ENCODE measurements at places on chromosomes 3 and 15.

- H3K27me3 ChIP-seq = peaks cover 90% of the 10 kb centered on the region
- H3K4me3 ChIP-seq = no peak overlapping the region
- H3K27ac ChIP-seq = no peak overlapping the region
Measured at GRCh38 chr3:72006631-72007556, 221.9 kb upstream of the PROK2 start.

DNA sequence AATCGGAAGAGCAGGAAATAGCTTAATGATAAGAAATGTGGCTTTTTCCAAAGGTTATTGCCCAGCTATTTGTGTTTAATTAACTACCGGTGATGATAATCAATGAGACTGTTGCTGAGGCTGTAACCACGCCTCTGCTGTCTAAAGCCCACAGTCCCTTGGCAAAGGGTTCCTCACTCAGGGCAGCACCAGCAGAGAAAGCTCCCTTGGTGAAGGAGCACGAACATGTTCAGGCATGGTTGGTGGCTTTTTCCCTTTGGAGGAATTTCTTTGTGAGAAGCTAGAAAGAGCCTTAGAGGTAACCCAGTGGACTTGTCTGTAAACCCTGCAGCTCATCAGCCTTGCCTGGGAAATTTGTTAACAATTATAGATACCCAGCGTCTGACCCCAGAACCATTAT, 7.5 kb upstream of the ST6GAL1 start:
- DNase-seq = no peak
- H3K4me1 ChIP-seq = no peaks in the 10 kb centered on the region
- no peak overlapping the region for H3K4me3 ChIP-seq
- H3K27ac ChIP-seq = no peak overlapping the region
- H3K27me3 ChIP-seq = peaks cover 35% of the 10 kb centered on the region

- no peak for DNase-seq
- H3K27me3 ChIP-seq = no peaks in the 10 kb centered on the region
- no peaks in the 10 kb centered on the region for H3K4me1 ChIP-seq
- H3K27ac ChIP-seq = no peak overlapping the region
- H3K4me3 ChIP-seq = no peak overlapping the region
Measured at GRCh38 chr3:98032265-98032664, 2.9 kb downstream of the GABRR3 start.

DNA sequence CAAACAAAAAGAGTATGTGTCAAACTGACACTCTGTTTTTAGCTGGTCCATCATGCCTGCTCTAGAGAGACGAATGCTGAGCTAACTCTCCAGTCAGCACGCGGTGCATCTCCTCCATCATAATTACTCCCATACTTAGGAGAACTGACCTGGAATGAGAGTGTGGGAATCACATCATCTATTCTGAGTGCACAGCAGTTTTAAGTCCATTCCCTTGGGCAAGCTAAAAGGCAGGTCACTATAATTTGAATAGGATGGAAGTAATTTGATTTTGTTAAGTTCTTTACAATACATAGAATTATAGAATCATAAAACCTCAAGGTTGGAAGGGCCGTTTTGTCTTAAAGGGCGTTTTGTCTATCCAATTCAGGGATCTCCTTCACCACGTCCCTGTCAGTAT, 251.6 kb downstream of the XXYLT1 start:
- H3K36me3 ChIP-seq = no peaks in the 10 kb centered on the region
- H3K4me1 ChIP-seq = peaks cover 10% of the 10 kb centered on the region
- H3K27me3 ChIP-seq = peaks cover 72% of the 10 kb centered on the region
- DNase-seq = no peak
- no peak overlapping the region for H3K4me3 ChIP-seq

GRCh38 chr15:39181056-39181747, 399.7 kb upstream of the THBS1 start:
- peak overlapping the region; percentile 60 for H3K27ac ChIP-seq
- DNase-seq = no peak
- H3K27me3 ChIP-seq = no peaks in the 10 kb centered on the region
- no peaks in the 10 kb centered on the region for H3K36me3 ChIP-seq

DNA sequence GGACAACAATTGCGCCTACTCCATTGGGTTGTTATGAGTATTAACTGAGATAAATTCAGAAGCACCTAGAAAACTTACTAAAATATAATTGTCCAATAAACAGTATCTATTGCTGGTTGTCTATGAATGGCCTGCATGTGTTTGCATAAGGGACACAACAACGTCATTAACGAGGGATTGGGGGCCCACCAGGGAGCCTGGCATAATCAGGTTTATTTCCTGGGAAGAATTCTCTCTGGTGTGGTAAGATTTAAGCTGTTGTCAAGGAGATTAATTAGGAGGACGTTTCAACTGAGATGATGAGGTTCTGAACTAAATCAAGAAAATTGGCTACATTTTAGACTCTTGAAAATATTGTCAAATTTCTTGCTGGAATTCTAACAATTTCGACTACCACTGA, 176.1 kb upstream of the CDIN1 start:
- H3K27ac ChIP-seq = no peak overlapping the region
- no peak overlapping the region for H3K4me3 ChIP-seq
- H3K4me1 ChIP-seq = no peaks in the 10 kb centered on the region
- H3K27me3 ChIP-seq = no peaks in the 10 kb centered on the region
- DNase-seq = no peak

DNA sequence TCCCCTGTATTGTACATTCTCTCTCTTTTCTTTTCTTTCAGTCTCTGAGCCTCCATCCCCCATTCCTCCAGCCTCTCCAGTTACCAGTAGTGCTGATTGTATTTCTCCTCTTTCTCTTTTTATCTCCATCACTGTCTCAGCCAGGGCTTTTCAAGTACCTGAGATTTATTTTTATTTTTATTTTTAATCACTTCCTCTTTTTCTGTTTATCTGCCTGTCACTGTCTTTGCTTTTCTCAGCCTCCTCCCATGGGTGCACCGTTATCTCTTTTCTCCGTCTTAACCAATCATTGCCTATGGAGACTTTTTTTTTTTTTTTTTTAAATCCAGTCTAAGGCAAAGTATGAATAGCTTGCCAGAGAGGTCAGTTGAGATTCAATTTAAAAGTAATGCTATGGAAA, 359.3 kb downstream of the GAP43 start:
- DNase-seq = no peak
- H3K4me1 ChIP-seq = no peaks in the 10 kb centered on the region
- no peaks in the 10 kb centered on the region for H3K36me3 ChIP-seq
- no peak overlapping the region for H3K4me3 ChIP-seq
- H3K27ac ChIP-seq = no peak overlapping the region

DNA sequence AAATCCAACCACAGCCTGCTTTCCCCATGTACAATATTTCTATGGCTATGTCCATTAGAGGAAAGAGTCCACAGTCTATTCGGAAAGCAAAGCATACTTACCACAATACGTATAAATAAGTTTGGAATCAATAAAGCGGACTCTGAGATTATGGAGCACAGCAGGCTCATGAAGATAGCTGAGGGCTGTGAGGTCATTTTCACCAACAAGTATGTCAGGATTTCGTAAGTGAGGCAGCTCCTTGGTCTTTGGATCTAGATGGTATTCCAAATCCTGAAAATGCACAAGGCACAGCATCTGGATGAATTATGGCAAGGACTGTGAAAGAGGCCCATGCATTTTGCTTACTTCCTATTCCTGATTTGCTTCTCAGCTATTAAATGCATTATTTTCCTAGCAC, 100.4 kb downstream of the MYO5A start:
- H3K36me3 ChIP-seq = no peaks in the 10 kb centered on the region
- H3K27ac ChIP-seq = no peak overlapping the region
- H3K27me3 ChIP-seq = no peaks in the 10 kb centered on the region
- no peaks in the 10 kb centered on the region for H3K4me1 ChIP-seq

DNA sequence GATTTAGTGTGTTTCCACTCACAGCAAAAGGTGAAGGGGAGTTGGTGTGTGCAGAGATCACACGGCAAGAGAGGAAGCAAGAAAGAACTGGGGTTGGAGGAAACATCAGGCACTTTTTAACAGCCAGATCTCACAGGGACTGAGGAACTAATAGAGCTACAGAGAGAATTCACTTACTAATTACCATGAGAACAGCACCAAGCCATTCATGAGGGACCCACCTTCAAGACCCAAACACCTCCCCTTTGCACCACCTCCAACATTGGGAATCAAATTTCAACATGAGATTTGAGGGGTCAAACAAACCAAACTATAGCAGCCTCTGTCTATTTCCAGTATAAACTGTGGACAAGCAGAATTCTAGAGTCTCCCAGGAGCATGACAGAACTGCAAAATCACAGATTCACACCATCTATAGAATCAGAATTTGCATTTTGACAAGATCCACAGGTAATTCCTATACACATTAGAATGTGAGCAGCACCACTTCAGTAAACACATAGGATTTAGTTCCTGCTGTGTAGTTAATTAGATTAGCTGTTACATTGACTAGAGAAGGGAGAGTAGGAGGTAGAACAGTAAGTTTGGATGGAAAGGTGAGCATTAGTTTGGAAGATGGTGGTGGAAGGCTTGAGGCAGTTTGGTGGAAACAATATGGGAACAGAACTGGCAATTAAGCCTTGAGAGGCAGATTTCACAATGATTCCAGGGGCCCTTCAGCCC, 311.7 kb downstream of the NSUN3 start:
- DNase-seq = no peak
- no peaks in the 10 kb centered on the region for H3K27me3 ChIP-seq
- no peaks in the 10 kb centered on the region for H3K4me1 ChIP-seq
- H3K27ac ChIP-seq = no peak overlapping the region
- no peak overlapping the region for H3K4me3 ChIP-seq
- no peaks in the 10 kb centered on the region for H3K36me3 ChIP-seq

GRCh38 chr3:158165730-158166129, 55.8 kb downstream of the RSRC1 start:
- H3K4me1 ChIP-seq = peaks cover 45% of the 10 kb centered on the region
- no peak overlapping the region for H3K4me3 ChIP-seq
- H3K36me3 ChIP-seq = peaks cover 8% of the 10 kb centered on the region
- no peak overlapping the region for H3K27ac ChIP-seq
- no peak for DNase-seq

GRCh38 chr3:104273046-104273649, 1093.6 kb upstream of the ALCAM start:
- H3K27me3 ChIP-seq = no peaks in the 10 kb centered on the region
- H3K4me3 ChIP-seq = no peak overlapping the region
- no peaks in the 10 kb centered on the region for H3K36me3 ChIP-seq
- H3K27ac ChIP-seq = no peak overlapping the region
- no peak for DNase-seq
- H3K4me1 ChIP-seq = no peaks in the 10 kb centered on the region

GRCh38 chr3:89617706-89618105, 510.3 kb downstream of the EPHA3 start:
- no peaks in the 10 kb centered on the region for H3K27me3 ChIP-seq
- H3K4me3 ChIP-seq = no peak overlapping the region
- no peaks in the 10 kb centered on the region for H3K4me1 ChIP-seq
- no peak for DNase-seq
- H3K27ac ChIP-seq = no peak overlapping the region
- H3K36me3 ChIP-seq = no peaks in the 10 kb centered on the region

- no peaks in the 10 kb centered on the region for H3K27me3 ChIP-seq
- H3K4me3 ChIP-seq = no peak overlapping the region
- peaks cover 4% of the 10 kb centered on the region for H3K36me3 ChIP-seq
- H3K4me1 ChIP-seq = peaks cover 18% of the 10 kb centered on the region
- no peak for DNase-seq
Measured at GRCh38 chr15:89052474-89052873, 35.8 kb upstream of the ABHD2 start.

- no peaks in the 10 kb centered on the region for H3K27me3 ChIP-seq
- H3K4me1 ChIP-seq = peaks cover 19% of the 10 kb centered on the region
- H3K27ac ChIP-seq = no peak overlapping the region
- DNase-seq = no peak
- H3K4me3 ChIP-seq = no peak overlapping the region
Measured at GRCh38 chr3:102454181-102454580, 19.4 kb downstream of the ZPLD1 start.

DNA sequence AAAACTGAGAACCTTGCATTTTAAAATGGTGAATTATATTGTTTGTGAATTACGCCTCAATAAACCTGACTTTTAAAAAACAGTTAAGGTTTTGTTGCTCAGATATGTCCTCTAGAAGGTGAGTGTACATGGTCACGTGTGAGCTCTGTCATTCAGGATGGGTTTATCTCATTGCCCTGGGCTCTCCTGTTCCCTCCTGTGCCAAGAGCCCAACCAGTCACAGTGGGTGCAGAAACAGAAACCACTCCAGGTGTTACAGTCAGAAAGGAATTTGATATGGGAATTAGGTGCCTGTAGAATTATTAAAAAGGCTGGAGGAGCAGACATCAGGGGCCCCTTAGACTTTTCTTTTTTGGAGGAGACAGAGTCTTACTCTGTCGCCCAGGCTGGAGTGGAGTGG, 196.4 kb downstream of the STT3B start:
- no peaks in the 10 kb centered on the region for H3K36me3 ChIP-seq
- H3K27me3 ChIP-seq = no peaks in the 10 kb centered on the region
- no peaks in the 10 kb centered on the region for H3K4me1 ChIP-seq
- no peak overlapping the region for H3K4me3 ChIP-seq

DNA sequence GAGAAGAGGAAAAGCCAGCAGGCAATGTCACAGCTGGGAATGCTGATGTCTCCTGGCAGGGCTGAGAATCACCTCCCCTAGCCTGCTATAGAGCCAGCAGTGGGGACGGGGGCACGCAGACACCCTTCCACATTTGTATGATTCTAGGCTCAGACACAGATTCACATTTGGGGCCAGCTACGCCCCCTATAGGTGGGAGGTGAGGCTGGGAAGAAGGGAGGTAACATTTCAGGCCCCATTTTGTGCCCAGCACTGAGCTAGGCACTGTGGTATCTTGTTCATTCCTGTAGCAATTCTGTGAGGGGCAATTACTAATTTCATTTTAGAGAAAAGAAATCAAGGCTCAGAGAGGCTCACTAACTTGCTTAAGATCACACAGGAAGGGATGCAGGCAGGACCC, 15.9 kb upstream of the ACAD9 start:
- H3K4me3 ChIP-seq = no peak overlapping the region
- H3K27ac ChIP-seq = no peak overlapping the region
- no peaks in the 10 kb centered on the region for H3K27me3 ChIP-seq
- no peaks in the 10 kb centered on the region for H3K36me3 ChIP-seq

- H3K36me3 ChIP-seq = no peaks in the 10 kb centered on the region
- DNase-seq = no peak
- H3K4me1 ChIP-seq = no peaks in the 10 kb centered on the region
- H3K4me3 ChIP-seq = no peak overlapping the region
Measured at GRCh38 chr15:88255484-88256278, 858 bp downstream of the NTRK3 start.

GRCh38 chr15:32956006-32956405, 238.2 kb downstream of the GREM1 start:
- no peaks in the 10 kb centered on the region for H3K36me3 ChIP-seq
- H3K27ac ChIP-seq = no peak overlapping the region
- no peak overlapping the region for H3K4me3 ChIP-seq
- H3K4me1 ChIP-seq = no peaks in the 10 kb centered on the region

DNA sequence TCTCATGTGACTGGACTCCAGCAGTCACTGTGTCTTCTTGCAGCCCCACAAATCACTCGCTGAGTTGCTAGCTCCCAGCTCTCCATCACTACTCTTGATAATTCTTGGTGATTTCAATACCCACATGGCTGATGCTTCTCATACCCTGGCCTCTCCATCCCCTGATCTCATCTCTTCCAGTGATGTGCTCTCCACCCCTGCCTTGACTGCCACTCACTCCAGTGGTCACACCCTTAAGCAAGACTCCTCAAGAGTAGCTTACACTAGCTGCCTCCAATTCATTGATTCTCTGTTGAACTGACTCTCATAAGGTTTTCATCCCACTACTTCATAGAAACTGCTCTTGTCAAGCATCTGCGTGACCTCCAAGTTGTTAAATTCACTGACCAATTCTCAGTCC, 837 bp downstream of the GRK7 start:
- no peaks in the 10 kb centered on the region for H3K36me3 ChIP-seq
- H3K4me1 ChIP-seq = no peaks in the 10 kb centered on the region
- no peak overlapping the region for H3K27ac ChIP-seq
- peaks cover 10% of the 10 kb centered on the region for H3K27me3 ChIP-seq
- DNase-seq = no peak

GRCh38 chr15:48467801-48468200, 136.6 kb downstream of the DUT start:
- no peak overlapping the region for H3K27ac ChIP-seq
- H3K36me3 ChIP-seq = no peaks in the 10 kb centered on the region
- no peaks in the 10 kb centered on the region for H3K4me1 ChIP-seq
- H3K4me3 ChIP-seq = no peak overlapping the region
- no peaks in the 10 kb centered on the region for H3K27me3 ChIP-seq
